Bladder microvascular endothelial cell (primary cell): ENCODE measurements at places on chromosomes 13 and 19. TPM values are rescaled to one million over a fixed set of nuclear protein-coding genes. Genes with fewer than 3 reads are reported as not detected.

TEX26 gene
- total RNA-seq = not detected in 2 replicates

GPR12 gene
- not detected in 2 replicates for total RNA-seq

SCN1B gene
- total RNA-seq = 5.4 and 5.8 TPM in 2 replicates

FLT3LG gene
- total RNA-seq = 1.3 and 2.0 TPM in 2 replicates

EXOC3L2 gene
- total RNA-seq = 0.69 and 3.4 TPM in 2 replicates

NALCN gene
- 0.32 and 9.6 TPM in 2 replicates for total RNA-seq

PCSK4 gene
- total RNA-seq = 0.32 and 1.4 TPM in 2 replicates

KIR2DL4 gene
- not detected in 2 replicates for total RNA-seq

NDUFB7 gene
- total RNA-seq = 210 and 463 TPM in 2 replicates

CYP4F8 gene
- total RNA-seq = not detected in 2 replicates

GSX1 gene
- not detected in 2 replicates for total RNA-seq

NXNL1 gene
- not detected in 2 replicates for total RNA-seq

FXYD1 gene
- not detected in 2 replicates for total RNA-seq

CHMP2A gene
- 102 and 110 TPM in 2 replicates for total RNA-seq

NLRP7 gene
- total RNA-seq = not detected in 2 replicates

SLC25A41 gene
- total RNA-seq = 0.06 TPM in 1 of 2 replicates, not detected in the other

COL5A3 gene
- total RNA-seq = 0.19 and 1.8 TPM in 2 replicates

TNFSF9 gene
- total RNA-seq = 0.32 and 0.69 TPM in 2 replicates

IGFL3 gene
- total RNA-seq = 0.19 TPM in 1 of 2 replicates, not detected in the other

C13orf46 gene
- total RNA-seq = 0.16 and 0.76 TPM in 2 replicates

PNMA8A gene
- 0.19 TPM in 1 of 2 replicates, not detected in the other for total RNA-seq

PRR22 gene
- total RNA-seq = 0.13 and 0.32 TPM in 2 replicates

PCDH17 gene
- total RNA-seq = 1.3 and 5.8 TPM in 2 replicates

ZNF264 gene
- total RNA-seq = 13.6 and 46.5 TPM in 2 replicates

ZNF565 gene
- 2.4 and 4.8 TPM in 2 replicates for total RNA-seq

C19orf33 gene
- 1.1 and 34.5 TPM in 2 replicates for total RNA-seq

RDH8 gene
- total RNA-seq = not detected in 2 replicates

PTH2 gene
- not detected in 2 replicates for total RNA-seq

ICAM1 gene
- total RNA-seq = 28.0 and 138 TPM in 2 replicates

SULT2B1 gene
- total RNA-seq = not detected in 2 replicates

CGB3 gene
- total RNA-seq = not detected in 2 replicates

CRLF1 gene
- under 0.01 and 0.31 TPM in 2 replicates for total RNA-seq

SIN3B gene
- 25.1 and 72.7 TPM in 2 replicates for total RNA-seq

CEACAM20 gene
- not detected in 2 replicates for total RNA-seq

PTPRH gene
- 0.25 and 0.65 TPM in 2 replicates for total RNA-seq

ZIM2 gene
- not detected in 2 replicates for total RNA-seq

FBXW9 gene
- total RNA-seq = 4.4 and 5.5 TPM in 2 replicates

SLC46A3 gene
- total RNA-seq = 1.4 and 3.7 TPM in 2 replicates

GRWD1 gene
- 14.7 and 39.3 TPM in 2 replicates for total RNA-seq

PRODH2 gene
- not detected in 2 replicates for total RNA-seq
